ENCODE measurements at places on chromosomes 16 and 17.

DNA sequence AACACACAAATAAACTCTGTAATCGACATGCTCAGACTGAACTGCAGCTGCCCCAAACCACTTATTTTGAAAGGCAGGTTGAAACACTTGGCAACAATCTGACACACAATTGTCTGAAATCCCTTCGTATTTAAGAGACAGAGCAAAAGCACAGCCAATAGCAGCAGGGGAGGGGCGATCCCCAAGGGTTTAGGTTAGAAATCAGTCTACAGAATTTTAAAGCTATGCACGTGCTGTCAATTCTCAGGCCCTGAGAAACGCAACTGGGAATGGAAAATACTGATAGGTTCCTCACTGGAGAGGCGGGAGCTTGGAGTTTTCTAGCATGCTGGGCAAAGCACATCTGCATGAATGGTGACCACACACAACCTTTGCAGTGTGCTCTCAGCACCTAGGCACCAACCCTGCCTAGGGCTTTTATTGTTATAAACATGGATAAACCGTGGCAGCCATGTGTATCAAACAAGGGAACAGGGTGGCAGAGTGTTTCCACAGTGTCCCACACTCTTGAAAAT lies 168.0 kb downstream of the AATF start:
- no peak for DNase-seq

DNA sequence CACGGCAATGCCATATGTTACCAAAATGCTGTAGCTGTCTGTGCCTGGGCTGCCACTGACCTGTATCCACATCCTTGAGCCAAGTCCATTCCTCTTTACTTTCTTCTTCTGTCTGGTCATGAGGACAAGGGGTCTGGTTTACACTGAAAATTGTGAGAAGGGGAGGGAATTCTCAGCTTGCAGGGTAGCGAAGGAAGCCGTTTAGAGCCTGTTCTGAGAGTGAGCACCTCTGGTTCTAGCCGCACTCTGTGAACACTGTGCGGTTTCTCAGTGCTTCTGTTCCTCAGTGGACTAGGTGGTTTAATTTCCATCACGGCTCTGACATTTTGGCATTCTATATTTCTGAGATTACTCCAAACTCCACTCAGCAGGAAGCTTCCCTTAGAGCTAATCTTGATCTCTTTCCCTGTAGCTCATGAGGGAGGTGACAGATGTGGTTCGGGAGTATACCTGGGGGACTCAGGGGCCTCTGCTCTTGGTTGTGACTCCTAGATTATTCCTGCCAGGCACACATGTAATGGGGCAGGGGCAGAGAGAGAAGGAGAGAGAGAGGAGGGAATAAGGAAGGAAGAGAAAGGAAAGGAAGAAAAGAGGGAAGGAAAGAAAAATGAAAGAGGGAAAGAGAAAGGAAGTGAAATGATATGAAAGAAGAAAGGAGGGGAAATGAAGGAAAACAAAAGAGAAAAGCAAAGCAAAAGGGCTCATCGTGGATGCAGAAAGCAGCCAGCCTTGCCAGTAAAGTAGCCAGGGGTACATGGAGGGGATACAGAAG lies 14.2 kb upstream of the TBX21 start:
- DNase-seq, result no peak

- DNase-seq, result no peak
Observed at GRCh38 chr16:15484662-15485061, 50.3 kb downstream of the BMERB1 start.

DNA sequence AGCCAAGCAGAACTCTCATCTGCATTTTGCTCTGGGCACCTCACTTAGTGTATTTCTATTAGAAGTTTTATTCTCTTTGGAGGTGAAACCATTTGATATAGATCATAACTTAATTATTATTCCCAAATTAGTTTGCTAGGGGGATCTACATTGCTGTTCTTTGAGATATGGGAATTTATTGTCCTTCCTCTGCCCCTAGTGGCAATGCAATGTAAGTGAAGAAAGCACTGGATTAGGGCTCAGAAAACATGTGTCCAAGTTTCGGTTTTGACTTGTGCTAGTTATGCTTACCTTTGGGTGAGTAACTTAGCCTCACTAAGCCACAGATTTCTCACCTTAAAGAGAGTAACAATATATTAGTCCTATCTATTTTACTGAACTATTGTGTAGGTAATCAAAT lies 2.9 kb downstream of the KRT39 start:
- DNase-seq, result no peak

- peak; percentile 41 for DNase-seq
Observed at GRCh38 chr17:81991684-81992305, 14.4 kb downstream of the ASPSCR1 start.

GRCh38 chr17:80030730-80031410 lies 4.8 kb downstream of the TBC1D16 start:
- peak; percentile 52 for DNase-seq

DNA sequence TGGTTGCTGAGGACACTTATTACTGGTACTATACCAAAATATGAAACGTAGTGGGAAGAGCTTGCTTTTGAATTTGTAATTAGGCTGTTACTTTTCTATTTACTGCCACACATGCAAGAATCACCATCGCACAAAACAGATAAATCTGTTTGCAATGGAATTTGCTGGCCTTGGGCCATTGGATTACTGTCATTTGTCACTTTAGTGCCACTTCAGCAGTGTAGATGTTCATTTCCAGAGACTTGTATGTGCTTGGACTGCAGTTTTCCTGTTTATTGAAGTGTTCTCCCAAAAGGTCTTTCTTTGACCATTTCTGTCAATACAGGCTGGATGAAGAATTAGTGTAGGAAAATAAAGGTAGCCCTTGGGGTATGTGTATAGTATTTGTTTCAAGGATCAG lies 4.5 kb downstream of the USP10 start:
- no peak for DNase-seq

- no peak for DNase-seq
Observed at GRCh38 chr17:61457226-61457983, 5.2 kb downstream of the TBX4 start.

DNA sequence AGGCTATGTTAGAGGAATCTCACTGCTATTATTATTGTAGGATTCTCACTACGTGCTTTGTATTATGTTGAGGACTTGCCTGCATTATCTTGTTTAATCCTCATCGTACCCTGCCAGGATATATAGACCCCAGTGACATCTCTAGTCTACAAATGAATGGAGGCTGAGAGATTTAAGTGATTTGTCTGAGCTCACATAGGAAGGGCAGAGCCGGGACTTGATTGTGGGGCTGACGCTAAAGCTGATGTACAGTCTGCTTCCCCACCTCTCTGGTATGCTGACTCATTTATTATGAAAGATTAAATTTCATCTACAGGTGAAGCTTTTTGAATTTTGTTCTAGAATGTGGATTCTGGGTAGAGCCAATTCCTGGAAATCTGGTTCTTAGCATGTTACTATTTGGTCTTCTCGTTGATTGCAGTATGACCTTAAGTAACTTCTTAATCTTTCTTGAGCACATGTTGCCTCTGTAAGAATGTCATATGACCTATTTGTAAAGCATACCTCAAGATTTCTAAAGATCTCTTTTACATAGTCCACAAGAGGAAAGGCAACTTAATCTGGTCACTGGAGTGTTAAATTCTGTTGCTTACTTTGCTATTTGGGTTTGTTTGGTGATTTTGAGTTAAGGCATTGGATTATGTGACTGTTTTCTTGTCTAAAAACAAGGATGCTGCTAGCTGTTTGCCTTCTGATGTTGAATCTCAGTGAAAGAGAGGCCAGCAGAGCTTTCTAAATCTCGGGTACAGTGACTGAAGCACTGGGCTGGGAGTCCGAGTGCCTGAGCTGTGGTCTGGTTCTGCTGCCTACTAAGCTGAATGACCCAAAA lies 12.4 kb downstream of the METTL9 start:
- no peak for DNase-seq

DNA sequence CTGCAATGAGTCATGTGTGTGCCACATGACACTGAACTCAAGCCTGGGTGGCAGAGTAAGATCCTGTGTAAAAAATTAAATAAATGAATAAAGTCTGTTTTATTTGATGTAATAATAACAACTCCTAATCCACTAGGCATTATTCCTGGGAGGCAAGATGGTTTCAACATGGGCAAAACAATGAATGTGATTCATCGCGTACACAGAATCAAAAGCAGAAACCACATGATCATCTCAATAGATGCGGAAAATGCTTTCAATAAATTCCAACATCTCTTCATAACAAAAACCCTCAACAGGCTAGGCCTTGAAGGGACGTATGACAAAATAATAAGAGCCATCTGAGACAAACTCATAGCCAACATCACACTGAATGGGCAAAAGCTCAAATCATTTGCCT lies 195.4 kb downstream of the CDH11 start:
- no peak for DNase-seq

DNA sequence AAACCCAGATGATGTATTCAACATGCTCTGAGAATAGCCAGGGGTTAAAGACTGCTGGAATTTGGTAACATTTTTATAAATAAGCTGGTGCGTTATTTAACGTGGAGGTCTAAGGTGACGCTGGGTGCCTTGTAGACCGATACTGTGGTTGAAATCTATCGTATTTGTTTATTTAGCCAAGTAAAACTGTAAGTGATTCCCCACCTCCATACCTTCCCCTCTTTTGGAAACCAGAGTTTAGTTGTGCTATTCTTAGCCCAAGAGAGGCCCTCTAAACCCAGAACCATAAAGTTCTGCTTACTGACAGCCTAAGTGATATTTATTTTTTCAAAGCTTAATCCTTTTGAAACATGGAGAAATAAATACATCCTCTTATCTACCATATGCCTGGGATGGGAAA lies 744.5 kb downstream of the WWOX start:
- DNase-seq, result no peak

DNA sequence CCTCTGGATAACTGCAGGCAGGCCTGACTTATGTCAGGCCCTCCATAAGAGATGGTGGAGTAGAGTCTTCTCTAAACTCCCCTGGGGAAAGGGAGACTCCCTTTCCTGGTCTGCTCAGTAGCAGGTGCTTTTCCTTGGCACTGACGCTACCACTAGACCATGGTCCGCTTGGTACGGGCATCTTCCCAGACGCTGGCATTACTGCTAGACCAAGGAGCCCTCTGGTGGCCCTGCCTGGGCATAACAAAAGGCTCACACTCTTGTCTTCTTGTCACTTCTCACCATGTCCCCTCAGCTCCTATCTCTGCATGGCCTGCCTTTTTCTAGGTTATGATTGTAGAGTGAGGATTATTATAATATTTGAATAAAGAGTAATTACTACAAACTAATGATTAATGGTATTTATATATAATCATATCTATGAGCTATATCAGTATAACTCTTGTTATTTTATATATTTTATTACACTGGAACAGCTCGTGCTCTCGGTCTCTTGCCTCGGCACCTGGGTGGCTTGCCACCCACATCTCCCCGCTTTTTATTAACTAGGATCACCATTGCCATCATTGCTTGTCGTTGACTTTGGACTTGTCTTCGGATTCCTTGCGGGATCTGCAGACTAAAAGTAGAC lies 59.8 kb upstream of the ARL4D start:
- no peak for DNase-seq

DNA sequence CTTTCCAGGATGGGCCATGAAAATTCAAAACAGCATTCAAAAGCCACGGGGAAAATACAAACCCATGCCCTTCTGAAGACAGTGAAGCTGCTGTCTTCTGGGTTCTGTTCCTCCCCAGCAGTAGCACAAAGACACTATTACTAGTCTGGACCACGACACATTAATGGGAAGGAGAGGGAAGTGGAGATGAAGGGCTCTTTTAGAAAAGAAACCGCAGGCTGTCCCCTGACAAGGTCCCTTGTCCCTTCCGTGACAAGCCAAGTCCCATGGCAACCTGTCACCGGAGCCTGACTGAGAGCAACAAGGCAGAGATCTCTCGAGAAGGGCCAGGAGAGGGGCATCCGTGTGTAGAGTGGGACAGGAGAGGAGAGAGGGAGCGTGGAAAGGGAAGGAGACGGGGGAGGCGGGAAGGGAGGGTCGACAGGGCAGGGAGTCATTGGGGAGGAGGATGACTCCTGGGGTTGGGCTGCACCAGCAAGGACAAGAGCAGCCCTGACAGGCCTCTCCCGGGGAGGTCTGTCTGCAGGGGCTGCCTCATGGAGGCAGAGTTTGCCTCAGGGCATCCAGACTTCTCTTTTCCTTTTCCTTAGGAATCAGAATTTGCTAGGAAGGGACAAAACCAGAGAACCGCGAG lies 436.2 kb downstream of the SLC39A11 start:
- no peak for DNase-seq

DNA sequence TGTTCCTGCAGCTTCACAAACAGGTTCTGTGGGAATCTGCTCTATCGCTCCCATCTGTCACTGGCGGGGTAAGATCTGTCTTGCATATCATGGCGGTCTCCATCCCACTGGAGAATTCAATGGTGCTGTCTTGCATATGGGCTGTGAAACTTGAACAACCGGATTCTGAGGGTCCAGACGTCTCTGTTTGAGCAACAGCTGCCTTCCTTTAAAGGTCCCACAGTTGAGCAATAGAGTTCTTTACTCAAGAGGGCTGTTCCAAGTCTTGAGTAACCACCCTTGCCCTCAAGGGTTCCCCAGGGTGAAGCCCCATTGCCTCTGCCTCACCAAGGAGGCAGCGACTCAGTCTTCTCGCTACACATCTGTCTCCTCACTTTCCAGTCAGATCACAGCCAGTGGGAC lies 50.8 kb downstream of the ZFHX3 start:
- no peak for DNase-seq

- no peak for DNase-seq
Observed at GRCh38 chr17:80244871-80245509, 15.7 kb upstream of the RNF213 start.

GRCh38 chr16:11955713-11956123 lies 9.3 kb upstream of the TNFRSF17 start:
- no peak for DNase-seq

- no peak for DNase-seq
Observed at GRCh38 chr17:77315010-77315409, 174.2 kb downstream of the SEC14L1 start.

- no peak for DNase-seq
Observed at GRCh38 chr17:56528696-56529095, 64.8 kb upstream of the NOG start.

- no peak for DNase-seq
Observed at GRCh38 chr16:73065632-73066330, 17.9 kb upstream of the ZFHX3 start.

GRCh38 chr17:43766413-43767052 lies 7.9 kb upstream of the SOST start:
- no peak for DNase-seq

DNA sequence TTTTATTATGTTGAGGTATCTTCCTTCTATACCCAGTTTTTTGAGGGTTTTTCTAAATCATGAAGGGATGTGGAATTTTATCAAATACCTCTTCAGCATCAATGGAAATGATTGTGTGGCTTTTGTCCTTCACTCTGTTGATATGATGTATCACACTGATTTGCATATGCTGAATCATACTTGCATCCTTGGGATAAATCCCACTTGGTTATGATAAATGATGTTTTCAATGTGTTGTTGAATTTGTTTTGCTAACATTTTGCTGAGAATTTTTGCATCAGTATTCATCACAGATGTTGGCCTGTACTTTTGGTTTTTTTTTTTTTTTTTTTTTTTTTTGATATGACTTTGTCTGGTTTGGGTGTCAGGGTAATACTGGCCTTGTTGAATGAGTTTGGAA lies 23.1 kb downstream of the CD300LB start:
- DNase-seq, result no peak

All from NCI-H2107 (cell line).